ENCODE measurements at places on chromosomes 2 and 18. TPM values are rescaled to one million over a fixed set of nuclear protein-coding genes. Genes with fewer than 3 reads are reported as not detected.

Gene CD302
- total RNA-seq: 31.8 TPM

Gene RND3
- total RNA-seq: 53.6 TPM

Gene IL36A
- total RNA-seq: not detected

Gene NPHP1
- 3.2 TPM for total RNA-seq

Gene NT5DC4
- total RNA-seq: not detected

All from cardiac atrium fibroblast (primary cell).